Stimulated activated CD8-positive, alpha-beta memory T cell treated with anti-CD3 and anti-CD28 coated beads, Interleukin-7, amount 100 ng/mL, for 48 hours (primary cell): ENCODE measurements at places on chromosomes 6 and 20.

- no peak for DNase-seq
Observed at GRCh38 chr6:36337814-36338213, 1.1 kb upstream of the BNIP5 start.

GRCh38 chr6:155889410-155889809 is 433.8 kb upstream of the NOX3 start:
- no peak for DNase-seq

- no peak for DNase-seq
Observed at GRCh38 chr6:109660526-109661320, 30.3 kb downstream of the AK9 start.

DNA sequence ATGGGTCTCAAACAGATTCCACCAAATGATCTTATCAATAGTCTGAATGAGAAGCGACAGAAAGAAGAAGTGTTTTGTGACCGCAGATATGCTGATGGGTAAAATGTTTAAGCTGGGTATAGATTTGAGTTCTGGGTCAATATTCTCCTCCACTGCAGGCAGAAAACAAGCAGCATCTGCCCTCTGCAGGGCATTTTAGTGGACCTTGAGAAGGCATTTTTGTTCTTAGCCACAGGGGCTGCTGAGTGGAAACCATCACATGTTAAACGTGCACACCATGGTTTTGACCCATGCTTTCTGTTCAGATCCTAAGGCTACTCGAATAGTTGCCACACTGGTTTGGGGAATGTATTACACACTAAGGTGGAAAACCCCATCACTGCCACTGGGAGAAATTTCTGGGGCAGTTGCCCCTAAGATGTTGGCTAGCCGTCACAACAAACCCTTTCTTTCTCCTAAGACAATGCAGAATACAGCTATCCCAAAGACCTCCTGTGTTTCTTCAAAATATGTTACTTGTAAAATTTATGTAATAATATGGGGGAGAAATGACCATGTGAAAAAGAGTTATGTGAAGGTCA is 5.5 kb downstream of the POU3F2 start:
- DNase-seq: no peak

- no peak for DNase-seq
Observed at GRCh38 chr6:21265730-21266044, 327.9 kb upstream of the SOX4 start.
